ENCODE measurements at places on chromosomes 12 and 14.

GRCh38 chr12:685388-685787, 22.1 kb upstream of the NINJ2 start:
- no peak for DNase-seq

DNA sequence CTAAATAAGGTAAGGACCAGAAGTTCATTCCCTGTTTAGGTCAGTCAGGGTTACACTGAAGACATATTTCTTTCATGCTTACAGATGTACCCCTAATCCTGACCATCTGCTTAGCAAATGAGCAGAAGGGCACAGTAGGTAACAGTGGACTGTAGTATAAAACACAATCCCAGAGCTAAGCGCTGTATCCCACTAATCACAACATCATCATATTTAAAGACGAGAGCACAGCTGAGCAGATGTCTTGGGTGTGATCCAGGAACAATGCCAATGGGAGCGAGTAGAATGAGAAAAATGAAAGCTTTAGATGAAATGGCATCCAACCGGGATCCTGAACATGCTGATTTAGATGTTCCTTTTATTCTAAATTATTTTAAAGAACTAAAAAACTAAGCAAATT, 213.4 kb downstream of the CCER1 start:
- no peak for DNase-seq

DNA sequence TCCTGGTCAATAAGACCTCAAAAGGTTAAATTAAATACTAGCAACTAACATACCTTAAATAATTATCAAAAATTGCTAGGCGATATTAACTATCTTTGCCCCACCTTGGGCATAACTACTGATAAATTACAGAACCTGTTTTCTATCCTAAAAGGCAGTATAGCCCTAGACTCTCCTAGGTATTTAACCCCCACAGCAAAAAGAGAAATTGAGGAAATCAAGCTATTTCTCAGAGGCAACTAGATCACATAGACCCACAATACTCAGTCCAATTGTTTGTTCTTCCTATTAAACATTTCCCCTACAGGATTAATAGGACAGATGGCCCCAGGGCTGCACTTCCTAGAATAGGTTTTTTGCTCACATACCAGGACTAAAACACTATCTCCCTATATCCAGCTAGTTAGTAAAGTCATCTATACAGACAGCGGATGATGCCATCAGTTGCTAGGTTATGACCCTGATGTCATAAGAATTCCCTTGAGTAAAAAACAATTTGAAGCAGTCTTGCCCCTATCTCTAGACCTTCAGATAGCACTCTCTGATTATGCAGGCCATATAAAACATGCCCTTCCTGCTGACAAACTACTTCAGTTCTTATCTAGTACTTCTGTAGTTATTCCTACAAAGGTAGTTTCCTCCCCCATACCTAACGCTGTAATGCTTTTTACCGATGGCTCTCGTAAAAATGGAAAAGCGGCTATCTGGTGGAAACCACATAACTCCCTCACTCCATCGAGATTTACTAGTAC, 118.4 kb downstream of the PPHLN1 start:
- DNase-seq = no peak

DNA sequence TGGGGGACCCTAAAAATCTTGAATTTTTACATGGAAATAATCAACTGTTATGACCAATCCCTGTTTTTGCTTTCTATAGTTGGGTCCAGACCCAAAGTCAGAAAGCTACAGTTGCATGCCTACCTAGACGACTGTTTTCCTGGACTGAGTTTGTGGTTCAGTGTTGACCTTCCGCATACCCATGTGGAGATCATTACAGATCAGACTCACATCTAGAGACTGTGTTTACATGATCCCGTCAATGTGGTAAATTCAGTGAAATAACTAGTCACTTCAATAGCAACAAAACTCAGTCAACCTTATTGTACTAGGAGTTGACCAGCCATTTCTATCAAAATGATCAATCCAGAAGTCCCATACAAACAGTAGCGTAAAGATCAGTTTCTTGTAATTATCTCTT, 257.6 kb downstream of the EGLN3 start:
- DNase-seq = no peak

DNA sequence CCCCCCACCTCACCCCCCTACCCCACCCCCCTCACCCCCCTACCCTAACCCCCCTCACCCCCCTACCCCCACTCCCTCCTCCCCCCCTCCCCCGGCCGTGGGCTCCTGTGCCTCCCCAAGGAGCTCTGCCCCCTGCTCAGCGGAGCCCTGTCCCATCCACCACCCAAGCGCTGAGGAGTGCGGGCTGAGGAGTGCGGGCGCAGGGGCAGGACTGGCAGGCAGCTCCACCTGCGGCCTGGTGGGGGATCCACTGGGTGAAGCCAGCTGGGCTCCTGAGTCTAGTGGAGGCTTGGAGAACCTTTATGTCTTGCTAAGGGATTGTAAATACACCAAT, 2.3 kb upstream of the JPH4 start:
- DNase-seq = no peak

GRCh38 chr12:104464899-104465298, 8.2 kb downstream of the CHST11 start:
- no peak for DNase-seq

GRCh38 chr12:15541996-15542631, 219.8 kb downstream of the PTPRO start:
- no peak for DNase-seq

Data from NCI-H1105 (cell line).